ENCODE measurements at places on chromosomes 2 and 18.

- no peak for DNase-seq
These were observed 42.1 kb downstream of the SRSF7 start for GRCh38 chr2:38708900-38709566.

- DNase-seq, result no peak
These were observed 79.1 kb downstream of the LRRTM4 start for GRCh38 chr2:77443076-77443475.

DNA sequence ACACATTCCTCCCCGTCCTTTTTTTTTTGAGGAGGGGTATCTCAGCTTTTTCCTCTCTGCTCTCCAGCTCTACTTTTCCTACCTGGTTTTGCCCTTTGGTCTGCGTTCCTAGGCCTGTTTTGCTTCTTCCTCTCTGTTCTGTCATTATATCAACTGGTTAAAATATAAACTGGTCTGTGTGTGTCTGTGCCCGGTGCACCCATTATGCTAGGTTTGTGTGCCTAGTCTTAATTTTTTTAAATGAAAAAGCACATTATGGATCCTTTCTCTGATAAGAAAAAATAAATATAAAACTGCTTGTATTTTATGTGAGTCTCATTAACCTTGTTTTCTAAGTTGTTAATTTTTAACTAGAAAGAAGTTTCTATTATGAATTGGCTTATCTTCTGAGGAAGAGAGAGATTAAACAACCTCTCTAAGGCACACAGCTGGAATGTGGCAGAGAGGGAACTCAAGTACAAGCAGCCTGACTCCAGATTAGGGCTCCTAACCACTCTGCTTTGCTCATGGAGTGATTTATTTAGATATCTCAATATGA, 17.4 kb downstream of the SLC38A11 start:
- no peak for DNase-seq

DNA sequence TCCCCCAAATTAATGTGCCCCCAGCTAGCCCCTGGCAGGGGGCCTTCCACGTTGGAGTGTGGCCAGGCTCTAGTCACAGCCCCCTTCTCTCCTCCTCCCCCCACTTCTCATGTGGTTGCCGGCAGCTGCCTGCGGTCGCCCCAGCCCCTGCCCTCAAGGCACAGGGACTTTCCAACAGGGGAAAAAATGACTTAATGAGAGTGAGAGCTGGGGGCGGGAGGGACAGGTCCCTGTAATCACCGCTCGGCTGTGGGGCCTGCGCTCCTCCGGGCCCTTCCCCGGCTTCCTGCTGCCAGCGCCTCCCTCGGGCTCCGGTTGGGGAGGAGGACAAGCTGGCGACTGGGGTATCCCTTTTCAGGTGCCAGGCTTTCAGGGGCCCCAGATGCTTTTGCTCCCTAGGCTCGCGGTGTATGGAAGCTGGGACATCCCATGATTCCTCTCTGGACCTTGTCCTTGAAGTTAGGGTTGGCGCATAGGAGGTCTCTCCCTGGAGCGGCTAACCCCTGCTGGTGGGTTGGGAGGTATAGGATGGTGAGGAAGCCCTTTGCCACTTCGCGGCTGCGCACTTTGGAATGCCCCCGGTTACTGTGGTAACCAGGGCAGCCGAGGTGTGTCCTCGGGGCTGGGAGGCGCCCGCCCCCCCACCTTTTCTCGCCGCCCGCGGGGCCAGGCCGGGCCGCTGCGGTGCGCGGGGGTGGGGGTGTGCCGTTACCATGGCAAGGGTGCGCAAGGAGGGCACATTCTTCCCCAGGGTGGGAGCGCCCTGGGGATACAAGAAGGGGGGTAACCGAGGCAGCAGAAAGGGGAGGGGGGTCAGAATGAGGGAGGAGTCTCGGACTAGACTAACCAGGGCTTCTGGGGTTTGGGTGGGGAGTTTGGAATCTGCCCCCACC, 16.1 kb downstream of the WNT10A start:
- DNase-seq, result peak; percentile 81

DNA sequence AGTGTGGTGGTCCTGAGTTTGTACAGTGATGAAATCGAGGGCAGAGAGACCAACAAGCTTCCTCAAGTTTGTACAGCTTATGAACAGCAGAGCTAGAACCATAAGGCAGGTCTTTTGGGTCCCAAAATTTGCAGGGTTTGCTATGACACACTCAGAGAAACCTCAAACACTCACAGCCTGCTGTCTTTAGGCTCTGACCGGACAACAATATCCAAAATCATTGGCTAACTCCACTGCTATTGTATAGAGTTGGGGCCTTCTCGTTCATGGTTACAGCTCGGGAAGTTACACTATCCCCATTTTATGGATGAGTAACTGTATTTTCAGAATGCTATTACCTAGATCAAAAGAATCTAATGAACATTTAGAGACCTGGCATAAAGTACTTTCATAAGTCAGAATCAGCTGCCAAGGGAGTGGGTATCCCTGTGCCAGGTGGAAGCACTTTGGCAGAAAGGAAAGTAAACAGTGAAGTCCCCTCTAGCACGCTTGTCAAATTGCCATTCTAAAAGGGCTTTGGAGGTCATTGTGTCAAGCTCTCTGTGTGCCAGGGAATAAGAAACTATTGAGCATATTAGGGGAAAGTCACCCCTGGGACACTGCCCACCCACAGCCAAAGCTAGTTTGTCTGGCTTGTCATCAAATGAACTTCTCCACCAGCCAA, 331.8 kb downstream of the ALK start:
- no peak for DNase-seq

GRCh38 chr2:120219766-120220165, 3.4 kb downstream of the TMEM185B start:
- DNase-seq, result no peak

- DNase-seq, result no peak
These were observed 60.3 kb downstream of the CERKL start for GRCh38 chr2:181596556-181596955.

- DNase-seq, result no peak
These were observed 235.9 kb downstream of the TFCP2L1 start for GRCh38 chr2:121049131-121049530.

- DNase-seq, result no peak
These were observed 16.5 kb downstream of the TMEM178A start for GRCh38 chr2:39682066-39682692.

DNA sequence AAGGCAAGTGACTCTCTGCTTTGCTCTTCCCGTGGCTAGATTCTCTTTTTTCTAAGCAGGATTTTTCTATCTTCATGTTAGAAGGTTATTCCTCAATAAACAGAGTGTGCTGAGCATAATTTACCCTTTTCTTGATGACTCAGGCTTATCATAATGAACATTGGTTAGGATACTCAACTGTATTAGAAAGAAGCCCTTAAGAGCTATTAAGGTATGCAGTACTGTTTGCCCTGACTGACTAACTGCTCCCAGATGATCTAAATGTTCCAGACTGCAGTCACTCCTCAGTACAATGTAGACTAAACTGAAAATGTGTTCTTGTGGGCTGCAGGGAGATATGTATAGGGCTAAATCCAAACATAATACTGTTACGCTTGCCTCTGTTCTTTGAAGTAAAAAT, 687.8 kb downstream of the NUP35 start:
- no peak for DNase-seq

DNA sequence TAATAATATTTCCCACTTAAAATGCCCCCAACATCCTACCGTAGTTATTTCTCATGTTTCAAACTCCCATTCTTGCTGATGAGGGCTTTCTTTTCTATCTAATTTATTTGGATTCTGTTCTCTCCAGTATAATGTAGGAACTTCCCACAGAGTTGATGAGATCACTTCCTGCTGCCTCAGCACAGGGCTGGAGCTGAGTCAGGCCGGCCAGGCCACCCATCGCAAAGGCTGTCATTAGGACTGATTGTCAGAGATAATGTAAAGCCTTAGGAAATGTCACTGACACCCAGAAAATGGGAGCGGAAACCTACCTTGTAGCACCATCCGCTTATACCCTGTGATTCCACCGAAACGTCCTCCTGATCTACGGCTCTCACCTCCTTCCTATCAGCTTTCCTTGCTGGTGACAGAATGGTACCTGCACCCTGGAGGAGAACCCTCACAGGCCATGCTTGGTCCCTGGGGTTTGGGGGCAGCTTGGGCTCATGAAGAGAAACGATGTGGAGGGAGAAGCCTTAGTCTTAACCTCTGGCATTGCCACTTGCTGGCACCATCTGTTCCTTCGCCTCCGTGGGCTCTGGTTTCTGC, 672.8 kb upstream of the ID2 start:
- DNase-seq, result no peak

DNA sequence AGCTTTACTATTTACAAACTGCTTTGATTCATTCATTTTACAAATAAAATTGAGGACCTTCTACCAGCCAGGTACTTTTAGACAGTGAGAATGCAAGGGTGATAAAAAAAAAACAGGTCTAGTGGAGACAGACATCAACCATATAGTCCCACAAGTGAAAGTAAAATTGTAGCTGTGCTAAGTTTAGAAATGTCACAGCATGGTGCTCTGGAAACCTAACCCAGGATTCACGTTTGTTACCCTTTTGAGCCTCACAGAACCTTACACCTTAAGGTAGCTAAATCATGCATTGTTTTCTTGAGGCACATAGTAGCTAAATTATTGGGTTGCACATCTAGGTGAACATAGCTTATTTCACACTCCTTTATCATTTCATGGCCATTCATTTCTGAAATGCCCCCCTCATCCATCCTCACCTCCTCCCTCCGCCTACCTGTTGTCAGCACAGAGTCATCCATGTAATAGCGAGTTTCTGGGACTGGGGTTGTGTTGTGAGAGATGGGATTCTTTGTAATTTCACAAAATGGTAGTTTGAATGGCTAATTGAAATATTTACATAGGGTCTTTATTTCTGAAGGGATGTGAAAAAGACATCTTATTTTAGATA, 7.1 kb downstream of the MTA3 start:
- DNase-seq, result no peak

GRCh38 chr18:46899274-46899948, 17.9 kb downstream of the PIAS2 start:
- no peak for DNase-seq

- no peak for DNase-seq
These were observed 129.9 kb downstream of the MYO5B start for GRCh38 chr18:50065039-50065438.

DNA sequence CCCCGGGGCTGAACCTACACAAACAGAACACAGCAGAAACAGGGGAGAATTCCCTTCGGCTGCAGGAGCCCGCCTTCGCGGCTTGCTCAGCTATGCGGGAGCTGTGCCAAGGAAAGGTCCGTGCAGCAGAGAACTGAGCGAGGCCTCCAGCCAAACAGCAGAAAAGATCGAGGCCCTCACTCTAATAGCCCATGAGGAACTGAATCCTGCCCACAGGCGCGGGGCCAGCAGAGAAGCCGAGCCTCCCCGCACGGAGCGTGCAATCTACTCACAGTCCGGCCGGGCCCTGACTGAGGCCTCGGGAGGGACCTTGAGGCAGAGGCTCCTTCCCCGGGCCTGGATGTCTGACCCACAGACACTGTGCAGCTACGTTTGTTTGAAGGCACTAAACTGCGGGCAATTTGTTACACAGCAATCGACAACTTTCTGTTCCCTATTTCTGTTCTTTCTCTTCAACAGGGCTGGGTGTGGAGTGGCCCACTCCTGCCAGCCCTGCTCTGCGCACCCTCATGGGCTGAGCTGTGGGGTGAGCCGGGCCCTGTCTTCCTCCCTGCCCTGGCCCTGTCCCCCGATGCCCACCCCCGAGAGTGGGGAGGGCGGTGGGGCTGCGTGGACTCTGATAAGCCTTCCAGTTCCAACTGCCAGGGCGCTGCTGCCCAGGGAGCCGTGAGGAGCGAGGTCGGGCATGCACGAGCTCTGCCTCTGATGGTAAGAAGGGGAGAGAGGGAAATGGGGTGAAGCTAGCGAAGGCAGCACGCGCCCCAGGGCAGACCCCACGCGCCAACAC, 13.7 kb downstream of the HES6 start:
- no peak for DNase-seq

GRCh38 chr18:6719098-6719846, 10.2 kb upstream of the ARHGAP28 start:
- DNase-seq, result no peak

GRCh38 chr2:222796413-222797103, 64.3 kb upstream of the ACSL3 start:
- DNase-seq, result no peak

- no peak for DNase-seq
These were observed 216.6 kb downstream of the SPAG16 start for GRCh38 chr2:213500881-213501280.

DNA sequence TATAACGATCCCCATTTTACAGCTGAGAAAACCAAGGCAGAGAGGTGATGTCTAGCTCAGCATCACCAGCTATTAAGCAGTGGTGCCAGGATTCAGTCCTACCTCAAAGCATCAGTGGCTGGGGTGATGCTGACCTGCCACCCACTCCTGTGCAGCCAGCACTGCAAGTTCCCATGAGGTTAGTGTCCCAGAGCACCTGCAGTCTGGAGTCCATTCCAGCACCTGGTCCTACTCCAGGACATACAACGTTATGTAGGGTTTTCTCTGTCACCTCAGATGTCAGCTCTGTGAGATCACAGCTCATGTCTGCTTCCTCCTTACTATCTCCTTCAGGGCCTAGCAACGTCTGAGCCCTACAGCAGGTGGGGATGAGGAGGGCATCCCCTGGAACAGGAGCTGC, 328.0 kb upstream of the HS6ST1 start:
- no peak for DNase-seq

DNA sequence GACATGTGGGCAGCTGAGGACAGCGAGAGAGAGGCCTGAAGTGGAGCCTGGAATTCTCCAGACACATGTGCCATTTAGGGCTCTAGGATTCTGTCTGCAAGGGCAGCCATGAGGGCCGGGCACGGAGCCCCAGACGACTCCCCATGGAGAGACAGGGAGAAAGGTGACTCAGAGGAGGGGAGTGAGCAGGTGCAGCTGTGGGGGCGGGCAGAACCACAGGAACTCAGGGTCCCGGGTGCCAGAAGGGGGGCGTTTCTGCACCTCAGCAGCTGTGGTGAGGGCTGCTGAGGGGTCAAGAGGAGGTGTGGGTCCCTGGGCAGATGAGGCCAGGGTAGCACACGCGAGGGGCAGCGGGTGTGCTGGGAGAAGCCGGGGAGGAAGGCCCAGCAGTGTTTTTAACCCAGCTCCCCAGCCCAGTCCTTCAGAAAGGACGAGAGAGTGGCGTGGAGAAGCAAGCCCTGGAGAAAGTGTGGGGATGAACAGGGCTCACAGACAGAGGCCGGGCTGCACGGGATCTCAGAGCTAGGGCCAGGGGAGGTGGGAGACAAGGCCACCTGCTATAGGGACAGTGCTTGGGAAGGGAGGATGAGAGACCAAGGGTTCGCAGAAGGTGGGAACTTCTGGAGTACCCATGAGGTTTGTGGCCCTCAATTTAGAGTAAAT, 7.6 kb downstream of the GPR17 start:
- DNase-seq, result no peak

- DNase-seq, result no peak
These were observed 34.1 kb downstream of the CDC42EP3 start for GRCh38 chr2:37637190-37637860.

- no peak for DNase-seq
These were observed 733.8 kb upstream of the FANCL start for GRCh38 chr2:58974881-58975280.

GRCh38 chr2:134359367-134360081, 105.7 kb downstream of the MGAT5 start:
- DNase-seq, result no peak

DNA sequence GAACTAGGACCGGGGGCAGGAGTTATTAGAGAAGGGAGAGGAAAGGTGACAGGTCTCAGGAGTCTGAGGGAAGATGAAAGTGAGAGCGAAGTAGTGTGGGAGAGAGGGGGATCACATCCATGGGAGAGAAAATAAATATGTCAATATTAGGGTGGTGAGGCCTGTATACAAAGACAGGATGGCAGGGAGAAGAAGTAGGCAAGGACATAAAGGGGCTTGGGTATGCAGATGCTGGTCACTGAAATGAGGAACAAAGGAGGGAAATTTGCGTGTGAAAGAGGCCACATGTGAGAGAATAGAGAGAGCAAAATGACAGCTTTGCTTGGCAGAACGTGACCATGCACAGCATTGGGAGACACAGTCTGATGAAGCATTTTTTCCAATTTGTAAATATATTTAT, 13.6 kb downstream of the METAP1D start:
- DNase-seq, result no peak

Measured in activated T-helper 1 cell treated with anti-CD3 and anti-CD28 coated beads, Interleukin-2, amount 50 U/mL, for 16 hours (primary cell).